PC-3 (cell line): ENCODE measurements at places on chromosomes 3 and 15. TPM values are rescaled to one million over a fixed set of nuclear protein-coding genes. Genes with fewer than 3 reads are reported as not detected.

GRCh38 chr3:31009881-31010280 is 115.4 kb upstream of the GADL1 start:
- peak overlapping the region; percentile 81 for H3K27ac ChIP-seq
- peak; percentile 56 for DNase-seq
- H3K27me3 ChIP-seq: no peaks in the 10 kb centered on the region

Gene TAGLN3
- 2.6 and 4.3 TPM in 2 replicates for total RNA-seq

DNA sequence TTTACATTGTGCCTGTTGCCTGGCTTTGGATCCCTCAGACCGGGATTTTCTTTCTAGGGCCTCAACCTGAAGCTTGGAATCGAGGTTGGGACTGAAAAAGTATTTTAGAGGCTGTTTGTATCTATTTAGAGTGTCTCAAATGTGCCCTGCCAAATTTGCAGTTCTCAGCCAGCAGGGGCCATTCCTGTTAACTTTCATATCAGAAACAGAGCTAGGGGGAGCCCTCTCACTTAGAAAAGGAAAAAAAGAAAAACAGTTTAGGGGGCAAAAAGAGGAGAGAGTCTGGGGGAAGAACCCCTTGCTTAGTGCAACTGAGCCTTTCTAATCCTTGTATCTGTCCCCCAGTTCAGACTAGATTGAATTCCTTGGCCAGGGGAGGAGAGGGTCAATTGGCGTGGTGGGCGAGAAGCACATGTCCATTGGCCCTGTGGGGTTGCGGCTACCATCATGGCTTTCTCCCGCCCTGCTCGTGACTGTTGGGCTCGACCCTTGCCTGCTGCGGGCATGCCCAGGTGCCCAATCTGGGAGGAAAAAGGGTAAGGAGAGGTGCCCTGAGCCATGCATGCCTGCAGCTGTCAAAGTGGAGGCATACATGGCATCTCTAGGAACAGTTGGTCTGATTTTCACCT is 101.6 kb downstream of the CFAP44 start:
- H3K4me1 ChIP-seq: no peaks in the 10 kb centered on the region
- DNase-seq: peak; percentile 17
- no peaks in the 10 kb centered on the region for H3K27me3 ChIP-seq
- 0 out of 2 replicates have a peak, but pooled peaks cover 4% of the 10 kb centered on the region for H3K36me3 ChIP-seq
- no peak overlapping the region for H3K27ac ChIP-seq

DNA sequence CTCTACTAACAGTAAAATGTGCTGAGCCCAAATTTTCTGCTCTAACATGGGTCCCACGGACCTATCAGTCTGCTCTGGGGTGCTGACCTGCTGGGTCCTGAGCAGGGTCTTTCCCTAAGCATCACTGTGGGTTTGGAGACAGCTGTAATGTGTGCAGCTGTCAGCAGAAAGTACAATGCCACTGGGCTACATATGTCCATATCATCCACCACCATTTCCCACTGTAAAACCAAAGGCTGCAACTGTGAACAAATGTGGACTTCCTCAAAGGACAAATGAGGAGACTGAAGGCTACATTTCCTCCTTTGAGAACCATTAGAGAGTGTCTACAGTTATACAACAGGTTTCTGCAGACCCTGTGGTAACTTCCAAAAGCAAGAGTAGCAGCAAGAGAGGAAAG is 33.8 kb upstream of the IP6K2 start:
- no peak overlapping the region for H3K4me3 ChIP-seq
- H3K27ac ChIP-seq: no peak overlapping the region
- DNase-seq: no peak

GRCh38 chr3:8239718-8240695 is 261.6 kb upstream of the LMCD1 start:
- H3K27ac ChIP-seq: no peak overlapping the region
- H3K4me1 ChIP-seq: no peaks in the 10 kb centered on the region
- DNase-seq: peak; percentile 66
- no peaks in the 10 kb centered on the region for H3K36me3 ChIP-seq
- no peaks in the 10 kb centered on the region for H3K27me3 ChIP-seq

Gene USP13
- total RNA-seq: 14.8 and 18.0 TPM in 2 replicates

DNA sequence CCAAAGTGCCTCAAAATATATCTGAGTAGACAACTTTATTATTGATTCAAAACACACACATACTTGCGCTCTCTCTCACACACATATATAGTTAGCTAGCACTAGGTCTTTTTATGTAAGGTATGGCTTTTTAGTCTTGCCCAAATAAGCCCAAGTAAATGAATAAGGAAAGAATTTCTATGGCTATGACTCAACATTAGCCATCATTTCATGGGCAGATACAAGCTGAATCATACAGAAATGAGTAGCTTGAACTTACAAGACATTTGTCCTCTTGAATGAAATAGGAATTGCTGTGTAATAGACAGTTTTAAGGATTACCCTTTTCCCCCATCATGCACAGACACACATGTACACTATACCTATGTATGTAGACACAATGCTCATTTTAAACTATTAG is 4.9 kb downstream of the CADPS start:
- H3K27ac ChIP-seq: no peak overlapping the region
- peaks cover 21% of the 10 kb centered on the region; the same call in 1 of the 2 replicates for H3K27me3 ChIP-seq
- peak; percentile 51 for DNase-seq
- no peaks in the 10 kb centered on the region for H3K36me3 ChIP-seq

DNA sequence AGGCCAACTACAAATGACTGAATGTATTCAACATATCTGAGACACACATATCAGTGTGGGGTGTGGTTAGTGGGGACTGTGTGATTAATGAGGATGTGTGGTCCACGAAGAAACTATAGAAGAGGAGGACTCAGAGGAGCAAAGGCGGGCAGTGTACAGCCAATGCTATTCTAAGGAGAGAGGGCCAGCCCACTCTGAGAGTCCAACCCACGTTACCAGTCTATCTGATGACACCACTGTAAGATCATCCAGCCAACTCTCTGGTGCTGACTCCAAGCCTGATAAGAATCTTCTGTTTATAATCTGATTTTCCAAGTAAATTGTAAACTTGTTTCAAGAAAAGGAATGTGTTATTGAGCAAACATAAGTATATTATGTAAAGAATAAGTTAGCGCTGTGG is 47.2 kb downstream of the MCF2L2 start:
- no peak overlapping the region for H3K4me3 ChIP-seq
- no peaks in the 10 kb centered on the region for H3K36me3 ChIP-seq
- H3K4me1 ChIP-seq: peaks cover 59% of the 10 kb centered on the region
- peak; percentile 80 for DNase-seq
- no peaks in the 10 kb centered on the region for H3K27me3 ChIP-seq
- H3K27ac ChIP-seq: peak overlapping the region; percentile 56

GRCh38 chr3:88617283-88617682 is 467.5 kb downstream of the C3orf38 start:
- DNase-seq: no peak
- 0 out of 2 replicates have a peak, but pooled peaks cover 3% of the 10 kb centered on the region for H3K27me3 ChIP-seq
- 0 out of 2 replicates have a peak, but pooled peaks cover 1% of the 10 kb centered on the region for H3K4me1 ChIP-seq
- no peak overlapping the region for H3K27ac ChIP-seq

GRCh38 chr3:157671656-157672055 is 168.4 kb upstream of the VEPH1 start:
- H3K27ac ChIP-seq: no peak overlapping the region
- H3K36me3 ChIP-seq: no peaks in the 10 kb centered on the region
- no peak for DNase-seq
- H3K27me3 ChIP-seq: no peaks in the 10 kb centered on the region
- H3K4me3 ChIP-seq: no peak overlapping the region

- H3K4me3 ChIP-seq: no peak overlapping the region
- DNase-seq: no peak
- no peaks in the 10 kb centered on the region for H3K27me3 ChIP-seq
These were observed 80.3 kb downstream of the PEX5L start for GRCh38 chr3:179956416-179956830.

DNA sequence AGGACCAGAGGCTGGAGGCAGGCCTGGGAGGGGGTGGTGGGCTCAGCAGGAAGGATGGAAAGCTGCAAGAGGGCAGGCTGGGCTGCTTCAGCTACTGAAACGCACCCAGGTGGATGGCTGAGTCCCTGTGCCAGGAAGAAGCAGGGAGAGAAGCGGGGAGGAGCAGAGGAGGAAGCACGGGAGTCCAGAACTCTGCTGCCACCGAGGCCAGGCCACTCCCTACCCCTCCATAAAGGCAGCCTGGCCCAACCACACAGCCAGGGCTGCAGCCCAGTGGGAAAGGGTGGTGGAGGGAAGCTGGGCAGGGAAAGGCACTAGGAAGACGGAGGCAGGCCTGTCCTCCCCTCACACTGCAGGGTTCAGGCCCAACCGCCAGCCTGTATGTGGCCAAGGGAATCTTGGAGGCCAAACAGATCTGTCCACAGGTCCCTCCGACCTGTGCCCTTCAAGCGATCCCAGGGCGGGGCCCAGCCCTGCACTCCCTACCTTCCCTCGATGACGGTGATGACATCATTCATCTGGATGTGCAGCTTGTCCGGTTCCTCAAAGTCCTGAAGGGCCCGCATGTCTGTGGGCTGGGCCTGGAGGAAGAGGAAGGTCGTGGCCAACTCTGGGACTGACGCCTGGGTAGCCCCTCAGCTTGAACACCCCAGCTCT is 30.5 kb downstream of the TNK2 start:
- peaks cover 4% of the 10 kb centered on the region; the same call in 1 of the 2 replicates for H3K36me3 ChIP-seq
- no peak for DNase-seq

DNA sequence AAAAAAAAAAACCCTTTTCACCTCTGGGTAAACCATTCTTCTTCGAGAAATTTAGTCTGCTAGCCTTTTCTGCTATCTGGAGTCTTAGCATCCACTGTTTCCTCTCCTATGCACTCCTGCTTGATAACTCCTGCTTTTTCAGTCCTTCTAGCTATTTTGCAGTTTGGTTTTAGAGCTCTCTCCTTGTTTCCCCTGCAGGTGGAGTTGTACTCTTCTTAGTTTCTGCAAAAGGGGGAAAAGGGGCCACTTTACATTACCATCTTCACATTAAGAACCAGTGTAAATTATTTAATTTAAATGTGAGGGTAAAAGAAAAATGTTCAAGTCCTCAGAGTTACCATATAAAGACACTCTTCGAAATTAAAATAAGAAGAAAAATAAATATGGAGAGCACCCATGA is 23.6 kb upstream of the MYLK start:
- no peak overlapping the region for H3K4me3 ChIP-seq
- no peaks in the 10 kb centered on the region for H3K27me3 ChIP-seq
- H3K4me1 ChIP-seq: no peaks in the 10 kb centered on the region
- no peak for DNase-seq
- H3K27ac ChIP-seq: no peak overlapping the region
- no peaks in the 10 kb centered on the region for H3K36me3 ChIP-seq

- H3K4me1 ChIP-seq: peaks cover 20% of the 10 kb centered on the region; the same call in 1 of the 2 replicates
- no peaks in the 10 kb centered on the region for H3K27me3 ChIP-seq
- no peaks in the 10 kb centered on the region; the same call in 1 of the 2 replicates for H3K36me3 ChIP-seq
These were observed 999 bp upstream of the KIF7 start for GRCh38 chr15:89656116-89656815.

Gene DNAH12
- total RNA-seq: 0.07 TPM in 1 of 2 replicates, not detected in the other

DNA sequence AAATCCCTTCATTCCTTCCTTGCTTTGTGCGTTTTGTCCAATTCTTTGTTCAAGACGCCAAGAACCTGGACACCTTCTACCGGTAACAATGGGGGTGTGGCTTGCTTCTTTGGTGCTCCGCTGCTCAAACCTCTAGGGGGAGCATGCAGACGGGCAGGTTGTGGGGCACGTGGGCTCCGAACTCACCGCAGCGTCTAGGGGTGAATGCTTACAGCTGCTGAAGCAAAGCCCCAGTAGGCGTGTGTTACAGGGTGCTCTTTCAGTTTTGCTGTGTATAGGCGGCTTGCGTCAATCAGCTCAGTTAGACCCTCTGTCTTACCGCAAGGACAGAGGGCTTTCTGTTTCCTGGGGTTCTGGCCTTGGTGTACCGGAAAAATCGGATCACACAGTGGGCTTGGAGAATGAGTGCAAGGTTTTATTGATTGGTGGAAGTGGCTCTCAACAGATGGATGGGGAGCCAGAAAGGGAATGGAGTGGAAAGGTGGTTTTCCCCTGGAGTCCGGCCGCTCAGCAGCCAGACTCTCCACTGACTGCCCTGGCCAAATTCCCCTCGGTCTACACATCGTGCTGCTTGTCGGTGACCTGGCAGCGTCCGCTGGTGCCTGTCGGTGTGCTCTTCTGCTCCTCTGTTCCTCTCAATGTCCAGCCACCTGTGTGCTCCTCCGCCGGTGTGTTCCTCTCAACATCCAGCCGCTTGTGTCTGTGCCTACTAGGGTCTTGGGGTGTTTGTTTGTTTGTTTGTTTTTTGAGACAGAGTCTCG is 1.2 kb upstream of the LRRC34 start:
- no peak for DNase-seq
- H3K4me3 ChIP-seq: no peak overlapping the region
- H3K27me3 ChIP-seq: no peaks in the 10 kb centered on the region

GRCh38 chr3:32147933-32148332 is 41.5 kb downstream of the GPD1L start:
- no peaks in the 10 kb centered on the region for H3K36me3 ChIP-seq
- no peak overlapping the region for H3K4me3 ChIP-seq
- H3K27ac ChIP-seq: 0 out of 2 replicates have a peak overlapping the region, but pooled peaks have one; percentile 69
- DNase-seq: no peak
- H3K4me1 ChIP-seq: peaks cover 39% of the 10 kb centered on the region
- no peaks in the 10 kb centered on the region for H3K27me3 ChIP-seq

DNA sequence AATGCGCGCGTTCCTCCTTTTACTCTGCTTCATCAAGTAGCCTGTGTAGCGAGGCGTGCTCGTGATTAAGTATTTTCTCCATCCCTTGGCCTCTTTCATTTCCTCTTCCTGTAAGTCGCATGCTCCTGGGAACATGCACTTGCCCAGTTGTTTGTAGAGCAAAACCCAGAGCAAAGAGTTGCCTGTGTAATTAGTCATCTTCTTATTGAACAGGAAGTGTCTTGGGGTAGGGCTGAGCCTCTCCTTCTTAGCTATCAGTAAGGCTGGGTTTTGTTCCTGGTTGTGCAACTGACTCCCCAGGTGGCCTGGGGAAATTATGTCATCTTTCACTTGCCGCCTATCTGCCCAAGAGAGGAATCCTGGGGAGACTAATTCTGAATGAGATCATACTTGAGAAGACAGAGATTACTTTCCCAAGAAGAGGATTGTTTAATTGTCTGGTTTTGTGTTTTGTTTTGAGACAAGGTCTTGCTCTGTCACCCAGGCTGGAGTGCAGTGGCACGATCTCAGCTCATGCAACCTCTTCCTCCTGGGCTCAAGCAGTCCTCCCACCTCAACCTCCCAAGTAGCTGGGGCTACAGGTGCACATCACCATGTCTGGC is 14.9 kb downstream of the LIPH start:
- peak; percentile 96 for DNase-seq
- peaks cover 15% of the 10 kb centered on the region for H3K4me1 ChIP-seq
- no peak overlapping the region; the same call in 1 of the 2 replicates for H3K4me3 ChIP-seq
- H3K27me3 ChIP-seq: no peaks in the 10 kb centered on the region
- peak overlapping the region; percentile 86 for H3K27ac ChIP-seq
- H3K36me3 ChIP-seq: no peaks in the 10 kb centered on the region

Gene FBN1
- 6.7 and 7.4 TPM in 2 replicates for total RNA-seq

Gene RARB
- total RNA-seq: not detected in 2 replicates

Gene HACL1
- total RNA-seq: 20.3 and 25.5 TPM in 2 replicates

DNA sequence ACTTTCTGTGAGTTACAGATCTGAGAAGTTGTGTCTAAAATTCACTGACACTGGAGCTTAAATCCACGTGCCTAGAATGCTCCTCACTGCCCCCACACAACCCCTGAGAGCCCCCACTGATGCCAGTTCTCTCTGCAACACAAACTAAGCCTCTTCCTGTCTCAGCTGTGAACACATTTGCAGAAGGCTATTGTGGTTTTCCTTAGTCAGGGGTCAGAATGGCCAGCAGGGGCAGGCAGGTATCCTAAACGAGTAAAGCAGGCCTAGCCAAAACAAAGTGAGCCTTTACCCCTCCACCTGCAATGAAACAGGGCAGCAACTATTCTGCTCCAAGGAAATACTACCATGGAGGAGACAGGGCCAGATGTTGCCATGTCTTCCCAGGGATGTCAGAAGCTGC is 78.6 kb downstream of the FHIT start:
- no peak overlapping the region for H3K4me3 ChIP-seq
- H3K4me1 ChIP-seq: no peaks in the 10 kb centered on the region
- DNase-seq: peak; percentile 39
- H3K27me3 ChIP-seq: no peaks in the 10 kb centered on the region
- no peak overlapping the region for H3K27ac ChIP-seq

Gene AGBL1
- total RNA-seq: not detected in 2 replicates

Gene ANKRD34C
- total RNA-seq: not detected in 2 replicates

Gene CTXND1
- not detected in 2 replicates for total RNA-seq

Gene MSL2
- total RNA-seq: 7.9 and 22.2 TPM in 2 replicates

Gene ZNF710
- total RNA-seq: 12.9 and 21.2 TPM in 2 replicates
